Thyroid gland (tissue), 4 donors: ENCODE measurements at places on chromosomes 2 and 18. TPM values are rescaled to one million over a fixed set of nuclear protein-coding genes. Genes with fewer than 3 reads are reported as not detected.

Gene HK2
- total RNA-seq = 6.7 TPM

Gene POTEI
- not detected for total RNA-seq

GRCh38 chr18:22951823-22952222, 18.7 kb downstream of the RBBP8 start:
- DNase-seq = no peak

GRCh38 chr18:32029558-32029957, 10.9 kb downstream of the RNF125 start:
- DNase-seq = no peak

GRCh38 chr18:715626-716025, 3.2 kb upstream of the ENOSF1 start:
- DNase-seq = no peak

Gene TGIF1
- total RNA-seq = 52.5 TPM

- DNase-seq = peak; percentile 43
These were observed 39.8 kb upstream of the AAK1 start for GRCh38 chr2:69683170-69683971.

GRCh38 chr2:6470518-6470917, 395.2 kb downstream of the CMPK2 start:
- DNase-seq = peak; percentile 81

DNA sequence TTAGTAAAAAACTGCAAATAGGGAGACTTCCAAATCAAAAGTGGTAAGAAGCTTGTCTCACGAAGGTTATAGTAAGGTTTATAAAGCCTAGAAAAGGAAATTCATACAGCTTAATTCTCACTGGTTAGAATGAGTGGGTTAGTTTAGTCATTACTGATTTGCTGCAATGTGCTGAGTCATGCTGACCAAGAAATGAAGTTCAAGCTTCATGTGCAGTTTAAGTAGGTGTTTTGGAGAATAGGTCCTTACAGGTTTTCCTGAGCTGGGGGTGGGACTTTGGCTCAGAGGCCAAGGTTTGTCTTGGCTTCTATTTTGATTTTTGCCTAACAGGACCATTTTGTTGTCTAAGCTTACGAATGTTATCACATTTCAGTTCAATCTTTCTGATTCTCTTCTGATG, 15.1 kb downstream of the CLIP4 start:
- DNase-seq = peak; percentile 87

DNA sequence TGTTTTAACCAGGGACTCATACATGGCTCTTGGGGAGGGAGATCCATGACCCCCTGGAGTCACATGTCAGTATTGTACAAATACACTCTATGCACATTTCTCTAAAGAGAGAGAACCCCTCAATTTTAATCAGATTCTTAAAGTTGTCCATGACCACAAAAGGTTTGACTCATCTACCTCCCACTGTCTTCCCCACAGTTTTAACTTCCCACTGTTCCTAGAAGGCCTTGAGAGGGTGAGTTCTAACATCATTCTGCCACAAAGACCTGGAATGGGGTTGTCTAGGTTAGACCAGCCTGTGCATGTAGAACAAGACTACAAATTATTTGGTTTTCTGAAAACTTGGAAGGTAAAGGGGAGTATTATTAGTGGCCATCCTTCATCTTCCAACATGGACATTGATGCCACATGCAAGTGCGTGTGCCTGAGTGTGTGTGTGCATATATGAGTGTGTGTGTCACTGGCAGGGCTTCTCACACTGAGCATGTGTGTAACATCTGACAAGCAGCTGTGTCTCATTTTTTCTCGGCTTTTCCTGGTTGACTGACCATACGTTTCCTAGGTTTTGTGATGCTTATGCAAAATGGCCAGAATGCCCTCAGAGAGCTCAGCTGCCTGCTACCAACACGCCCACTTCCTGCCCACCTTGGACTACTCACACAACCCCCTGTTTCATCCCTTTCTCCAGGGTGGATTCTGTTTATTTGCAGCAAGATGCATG, 94.6 kb upstream of the LGALSL start:
- DNase-seq = no peak

- DNase-seq = no peak
These were observed 10.1 kb upstream of the SESTD1 start for GRCh38 chr2:179274749-179275148.

Gene PIK3C3
- 75.8 TPM for total RNA-seq

Gene GRHL1
- total RNA-seq = 12.1 TPM

GRCh38 chr2:28398101-28398834, 5.6 kb downstream of the FOSL2 start:
- DNase-seq = peak; percentile 65

- no peak for DNase-seq
These were observed 40.5 kb downstream of the MTHFD2 start for GRCh38 chr2:74238879-74239278.

GRCh38 chr18:69725855-69726508, 221.7 kb downstream of the CD226 start:
- no peak for DNase-seq

- DNase-seq = peak; percentile 57
These were observed 506 bp downstream of the BMPR2 start for GRCh38 chr2:202376460-202377206.

DNA sequence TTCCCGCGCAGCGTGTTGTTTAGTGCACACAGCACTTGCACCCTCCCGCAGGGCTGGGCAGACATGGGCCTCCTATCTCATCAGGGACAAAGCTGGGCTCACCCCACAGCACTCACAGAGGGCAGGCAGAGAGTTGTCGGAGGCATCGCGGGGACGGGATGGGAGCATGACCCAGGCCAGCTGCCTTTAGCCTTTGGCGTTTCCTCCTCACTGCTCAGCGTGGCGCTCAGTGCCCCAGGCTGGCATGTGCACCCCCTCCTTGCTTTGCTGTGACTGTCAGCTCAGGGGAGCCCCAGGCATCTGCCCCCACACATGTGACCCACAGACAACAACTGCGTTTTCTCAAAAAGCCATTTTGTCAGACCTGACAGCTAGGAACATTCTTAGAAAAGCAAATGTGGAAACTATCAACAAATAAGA, 101.1 kb downstream of the RNF144A start:
- no peak for DNase-seq

GRCh38 chr2:128772671-128773070, 454.0 kb upstream of the HS6ST1 start:
- no peak for DNase-seq
